Muscle of leg (tissue), 16 donors: ENCODE measurements at places on chromosomes 1 and 21. TPM values are rescaled to one million over a fixed set of nuclear protein-coding genes. Genes with fewer than 3 reads are reported as not detected.

- peaks cover 3% of the 10 kb centered on the region for H3K4me1 ChIP-seq
- peak; percentile 74 for DNase-seq
- peak overlapping the region; percentile 55 for H3K4me3 ChIP-seq
- no peaks in the 10 kb centered on the region for H3K36me3 ChIP-seq
- H3K27ac ChIP-seq, result peak overlapping the region; percentile 81
- peaks cover 11% of the 10 kb centered on the region for H3K27me3 ChIP-seq
These were observed 10.0 kb upstream of the ARHGAP29 start for GRCh38 chr1:94247138-94248094.

DNA sequence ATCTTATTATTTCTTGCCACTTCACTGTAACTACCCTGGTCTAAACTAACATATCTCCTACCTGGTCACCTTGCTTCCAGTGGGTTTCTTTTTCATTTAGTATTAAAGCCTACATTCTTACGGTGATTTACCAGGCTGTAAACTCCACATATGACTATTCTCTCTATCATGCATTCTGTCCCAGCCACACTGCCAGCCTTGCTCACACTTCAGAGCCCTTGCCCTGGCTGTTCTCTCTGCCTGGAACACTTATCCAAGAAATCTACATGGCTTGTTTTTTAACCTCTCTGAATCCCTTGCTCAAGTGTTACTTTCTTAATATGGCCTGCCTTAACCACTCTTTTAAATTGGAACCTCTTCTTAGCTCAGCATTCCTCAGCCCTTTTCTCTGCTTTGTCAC, 212.7 kb downstream of the GPR52 start:
- no peaks in the 10 kb centered on the region for H3K4me1 ChIP-seq
- no peak overlapping the region for H3K27ac ChIP-seq
- H3K27me3 ChIP-seq, result no peaks in the 10 kb centered on the region
- no peak overlapping the region for H3K4me3 ChIP-seq

- H3K4me3 ChIP-seq, result no peak overlapping the region
- DNase-seq, result no peak
- peaks cover 30% of the 10 kb centered on the region for H3K36me3 ChIP-seq
These were observed 58.5 kb downstream of the SLC25A24 start for GRCh38 chr1:108141621-108142020.

DNA sequence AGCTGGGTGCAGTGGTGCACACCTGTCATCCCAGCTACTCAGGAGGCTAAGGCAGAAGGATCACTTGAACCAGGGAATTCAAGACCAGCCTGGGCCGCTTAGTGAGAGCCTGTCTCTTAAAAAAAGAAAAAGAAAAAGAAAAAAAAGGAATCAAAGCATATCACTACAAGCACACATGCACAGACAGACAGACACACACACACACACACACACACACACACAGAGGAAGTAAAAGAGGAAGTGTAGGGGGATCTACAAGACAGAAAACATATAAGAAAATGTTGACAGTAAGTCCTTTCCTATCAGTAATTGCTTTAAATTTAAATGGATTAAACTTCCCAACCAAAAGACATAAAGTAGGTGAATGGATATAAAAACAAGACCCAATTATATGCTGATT, 180.3 kb downstream of the FAF1 start:
- H3K4me3 ChIP-seq, result no peak overlapping the region
- no peaks in the 10 kb centered on the region for H3K27me3 ChIP-seq
- H3K27ac ChIP-seq, result no peak overlapping the region
- peak; percentile 5 for DNase-seq
- no peaks in the 10 kb centered on the region for H3K4me1 ChIP-seq

GRCh38 chr1:46672696-46673095, 1.0 kb downstream of the TEX38 start:
- no peak overlapping the region for H3K4me3 ChIP-seq
- peaks cover 23% of the 10 kb centered on the region for H3K36me3 ChIP-seq
- peaks cover 4% of the 10 kb centered on the region for H3K4me1 ChIP-seq
- DNase-seq, result no peak
- no peaks in the 10 kb centered on the region for H3K27me3 ChIP-seq
- H3K27ac ChIP-seq, result no peak overlapping the region

ZCCHC17 gene
- total RNA-seq, result 27.3 TPM

GRCh38 chr1:151992303-151993083, 1.2 kb downstream of the S100A10 start:
- DNase-seq, result peak; percentile 89
- H3K4me1 ChIP-seq, result peaks cover 48% of the 10 kb centered on the region
- H3K27me3 ChIP-seq, result peaks cover 5% of the 10 kb centered on the region
- no peaks in the 10 kb centered on the region for H3K36me3 ChIP-seq
- peak overlapping the region; percentile 87 for H3K4me3 ChIP-seq

CRNN gene
- total RNA-seq, result not detected

NT5C1A gene
- 9.3 TPM for total RNA-seq

- H3K36me3 ChIP-seq, result no peaks in the 10 kb centered on the region
- no peak overlapping the region for H3K4me3 ChIP-seq
- H3K27me3 ChIP-seq, result no peaks in the 10 kb centered on the region
- H3K4me1 ChIP-seq, result peaks cover 25% of the 10 kb centered on the region
These were observed 62.3 kb upstream of the EDN2 start for GRCh38 chr1:41546833-41547135.

DNA sequence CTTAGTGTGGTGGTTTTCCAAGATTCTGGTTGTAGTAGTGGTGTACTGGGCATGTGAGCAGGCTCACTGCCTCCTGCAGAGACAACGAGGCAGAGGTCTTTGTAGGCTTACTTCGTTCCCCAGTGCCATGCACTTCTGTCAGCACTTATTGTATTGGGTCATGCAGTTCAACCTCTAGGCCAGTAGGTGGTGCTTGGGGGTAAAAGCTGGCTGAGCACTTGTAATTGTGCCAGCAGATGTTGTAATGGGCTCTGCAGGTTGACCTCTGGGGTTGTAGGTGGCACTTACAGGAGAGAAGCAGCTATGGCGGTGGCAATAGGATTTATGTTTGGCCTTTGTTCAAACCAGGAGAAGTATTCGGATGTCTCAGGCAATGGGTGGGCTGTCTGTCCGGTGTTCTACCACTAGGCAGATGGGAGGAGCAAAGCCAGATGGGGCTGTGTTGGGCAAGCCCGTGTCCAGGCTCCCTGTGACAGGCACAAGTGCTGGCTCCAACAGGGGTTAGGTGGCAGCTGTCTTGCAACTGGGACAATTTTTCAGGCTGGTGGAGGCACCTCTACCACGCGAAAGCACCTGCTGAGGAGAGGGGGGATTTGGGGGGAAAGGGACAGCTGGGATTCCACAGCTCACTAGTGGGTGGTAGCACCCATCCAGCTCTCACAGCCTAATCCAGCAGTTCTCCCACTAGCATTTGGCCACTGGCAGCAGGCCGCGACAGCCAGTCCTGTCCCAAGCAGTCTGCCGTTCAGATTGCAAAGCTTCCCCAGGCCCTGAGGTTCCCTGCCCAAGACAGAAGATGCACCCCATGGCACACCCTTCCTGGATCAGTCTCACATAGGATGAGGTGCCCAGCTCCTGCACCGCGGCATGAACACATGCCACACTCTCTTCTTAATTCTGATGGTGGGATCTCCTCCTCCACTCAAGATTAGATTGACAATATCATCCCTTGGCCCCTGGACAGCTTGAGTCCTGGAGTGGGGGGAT, 274.5 kb downstream of the CTH start:
- H3K27ac ChIP-seq, result no peak overlapping the region
- DNase-seq, result peak; percentile 30
- no peaks in the 10 kb centered on the region for H3K4me1 ChIP-seq
- no peaks in the 10 kb centered on the region for H3K27me3 ChIP-seq
- H3K4me3 ChIP-seq, result no peak overlapping the region
- H3K36me3 ChIP-seq, result no peaks in the 10 kb centered on the region

SH3BP5L gene
- total RNA-seq, result 17.2 TPM

DNA sequence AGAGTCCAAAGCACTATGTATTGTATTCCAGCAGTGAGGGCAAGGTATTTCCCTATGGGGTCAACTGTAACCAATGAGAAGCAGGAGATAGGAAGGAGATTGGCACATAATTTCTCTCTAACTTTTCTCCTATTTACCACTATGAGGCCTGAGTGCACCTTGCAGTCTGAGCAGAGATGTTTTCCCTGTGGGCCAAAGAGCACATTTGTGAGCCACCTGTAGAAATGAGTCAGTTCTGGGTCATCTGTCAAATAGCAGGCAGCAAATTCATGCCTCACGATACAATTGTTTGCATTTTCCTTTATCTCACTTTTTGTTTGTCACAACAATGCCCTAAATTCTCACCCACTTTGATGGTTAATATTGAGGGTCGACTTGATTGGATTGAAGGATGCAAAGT, 547.2 kb upstream of the NCAM2 start:
- no peaks in the 10 kb centered on the region for H3K27me3 ChIP-seq
- no peak for DNase-seq
- H3K4me1 ChIP-seq, result no peaks in the 10 kb centered on the region

ZNF648 gene
- total RNA-seq, result 0.04 TPM

DNA sequence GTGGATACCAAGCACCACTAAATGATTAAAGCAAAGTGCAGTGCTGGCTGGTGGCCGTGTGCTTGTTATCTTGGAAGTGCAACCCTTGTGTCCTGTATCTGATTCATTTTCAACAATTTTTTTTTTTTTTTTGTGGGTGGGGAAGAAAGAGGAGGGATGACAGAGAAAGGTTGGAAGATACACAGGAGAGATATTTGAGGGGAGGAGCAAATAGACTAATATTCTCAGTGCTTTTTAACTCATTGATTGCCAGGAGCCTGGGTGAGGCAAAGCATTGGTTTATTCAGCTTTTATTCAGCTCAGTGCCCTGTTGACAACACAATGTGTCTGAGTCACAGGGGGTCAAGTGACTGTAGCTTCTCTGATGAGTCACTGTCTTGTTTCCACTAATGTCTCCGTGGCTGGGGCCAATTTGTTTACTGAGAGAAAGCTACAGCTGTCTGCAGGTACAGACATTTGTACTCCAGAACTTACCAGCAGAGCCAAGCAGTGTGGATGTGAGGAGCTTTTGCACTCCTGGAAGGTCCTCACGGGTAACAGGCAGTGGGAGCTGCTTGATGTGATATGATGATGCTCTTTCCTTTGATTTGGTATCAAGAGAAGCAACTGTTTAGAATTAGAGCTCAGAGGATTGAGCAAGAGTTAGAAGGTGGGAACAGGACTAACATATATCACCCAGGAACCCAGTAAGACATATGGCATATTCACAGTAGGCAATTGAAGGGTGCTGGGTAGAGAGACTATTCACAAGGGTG, 23.6 kb upstream of the DNM3 start:
- H3K27ac ChIP-seq, result no peak overlapping the region
- no peaks in the 10 kb centered on the region for H3K36me3 ChIP-seq
- no peaks in the 10 kb centered on the region for H3K4me1 ChIP-seq
- no peak for DNase-seq
- no peaks in the 10 kb centered on the region for H3K27me3 ChIP-seq

DNA sequence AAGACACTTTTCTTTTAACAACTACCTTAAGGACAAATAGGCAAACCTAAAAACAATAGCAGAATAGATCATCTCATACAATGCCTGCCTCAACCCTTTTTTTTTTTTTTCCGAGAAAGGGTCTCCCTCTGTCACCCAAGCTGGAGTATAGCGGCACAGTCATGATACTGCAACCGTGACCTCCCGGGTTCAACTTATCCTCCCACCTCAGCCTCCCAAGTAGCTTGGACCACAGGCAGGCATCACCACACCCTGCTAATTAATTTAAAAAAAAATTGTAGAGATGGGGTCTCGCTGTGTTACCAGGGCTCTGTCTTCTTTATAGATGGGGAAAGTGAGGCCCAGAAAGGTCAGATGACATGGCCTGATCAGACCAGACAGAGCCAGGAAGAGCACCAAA, 7.9 kb downstream of the SH3BGRL3 start:
- peaks cover 67% of the 10 kb centered on the region for H3K4me1 ChIP-seq
- peaks cover 6% of the 10 kb centered on the region for H3K36me3 ChIP-seq
- DNase-seq, result no peak
- H3K4me3 ChIP-seq, result no peak overlapping the region

DNA sequence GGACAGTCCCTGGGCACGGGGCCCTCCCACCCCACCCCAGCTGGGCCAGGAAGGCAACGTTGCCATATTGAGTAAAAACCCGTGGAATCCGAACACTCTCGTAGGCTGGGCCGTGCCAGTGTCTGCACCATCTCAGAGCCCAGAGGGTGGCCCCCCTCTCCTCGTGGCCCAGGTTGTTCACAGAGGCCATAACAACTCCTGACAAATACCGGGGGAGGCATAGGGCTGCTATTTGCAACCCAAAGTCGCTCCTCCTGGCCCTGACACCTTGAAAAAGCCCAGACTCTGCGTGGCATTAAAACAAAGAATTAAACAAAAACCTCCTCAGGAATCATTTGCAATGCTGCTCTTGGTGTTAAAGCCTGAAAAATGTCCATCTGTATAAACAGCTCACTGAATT, 141.4 kb downstream of the CASZ1 start:
- no peak for DNase-seq
- no peak overlapping the region for H3K4me3 ChIP-seq
- peaks cover 48% of the 10 kb centered on the region for H3K36me3 ChIP-seq
- peaks cover 10% of the 10 kb centered on the region for H3K27me3 ChIP-seq
- peaks cover 13% of the 10 kb centered on the region for H3K4me1 ChIP-seq

- H3K36me3 ChIP-seq, result peaks cover 66% of the 10 kb centered on the region
- DNase-seq, result no peak
- H3K27me3 ChIP-seq, result no peaks in the 10 kb centered on the region
- no peak overlapping the region for H3K4me3 ChIP-seq
- no peaks in the 10 kb centered on the region for H3K4me1 ChIP-seq
These were observed 22.3 kb upstream of the PEX19 start for GRCh38 chr1:160307118-160307791.

DNA sequence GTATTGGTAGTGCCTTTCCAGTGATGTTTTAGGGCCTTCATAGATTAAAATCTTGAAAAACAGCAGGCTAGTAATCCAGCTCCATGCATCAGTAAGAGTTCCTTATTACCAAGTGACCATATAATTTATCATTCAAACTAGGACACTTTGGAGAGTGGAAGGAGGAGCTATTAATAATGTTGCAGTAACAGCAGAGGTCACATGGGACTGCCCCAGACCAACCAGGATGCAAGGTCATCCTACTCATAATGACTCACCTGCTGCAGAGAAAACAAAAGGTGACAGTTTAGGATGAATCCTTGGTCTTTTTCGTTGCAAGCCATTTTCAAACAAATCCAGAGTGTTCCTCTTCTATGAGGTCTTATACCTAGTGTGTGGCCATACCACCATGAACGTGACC, 187.4 kb downstream of the NUF2 start:
- DNase-seq, result no peak
- no peaks in the 10 kb centered on the region for H3K4me1 ChIP-seq
- no peaks in the 10 kb centered on the region for H3K36me3 ChIP-seq
- H3K27ac ChIP-seq, result no peak overlapping the region
- no peaks in the 10 kb centered on the region for H3K27me3 ChIP-seq

- DNase-seq, result no peak
- no peaks in the 10 kb centered on the region for H3K4me1 ChIP-seq
- H3K4me3 ChIP-seq, result no peak overlapping the region
- H3K36me3 ChIP-seq, result no peaks in the 10 kb centered on the region
- H3K27me3 ChIP-seq, result no peaks in the 10 kb centered on the region
These were observed 98.7 kb upstream of the LHX8 start for GRCh38 chr1:75035536-75035935.
